ENCODE measurements at places on chromosomes 1 and 21. TPM values are rescaled to one million over a fixed set of nuclear protein-coding genes. Genes with fewer than 3 reads are reported as not detected.

DNA sequence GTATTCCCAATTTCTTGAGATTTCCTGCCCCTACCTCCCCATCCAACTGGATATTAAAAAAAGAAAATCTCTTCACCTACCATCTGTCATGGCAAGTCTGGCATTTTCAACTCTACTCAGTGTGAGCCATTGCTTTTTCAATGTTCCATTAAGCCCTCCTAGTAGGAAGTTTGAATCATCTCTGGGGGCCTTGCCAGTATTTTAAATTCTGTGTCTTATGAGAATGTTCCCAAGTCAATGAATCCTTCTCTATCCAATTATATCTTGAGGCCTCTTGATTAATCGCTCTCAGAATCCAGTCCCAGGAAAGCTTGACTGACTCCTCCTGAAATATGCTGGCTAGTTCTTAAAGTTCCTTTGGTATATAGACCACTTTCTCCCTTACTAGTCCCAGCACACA is 91.5 kb downstream of the NGF start:
- DNase-seq, result no peak

DNA sequence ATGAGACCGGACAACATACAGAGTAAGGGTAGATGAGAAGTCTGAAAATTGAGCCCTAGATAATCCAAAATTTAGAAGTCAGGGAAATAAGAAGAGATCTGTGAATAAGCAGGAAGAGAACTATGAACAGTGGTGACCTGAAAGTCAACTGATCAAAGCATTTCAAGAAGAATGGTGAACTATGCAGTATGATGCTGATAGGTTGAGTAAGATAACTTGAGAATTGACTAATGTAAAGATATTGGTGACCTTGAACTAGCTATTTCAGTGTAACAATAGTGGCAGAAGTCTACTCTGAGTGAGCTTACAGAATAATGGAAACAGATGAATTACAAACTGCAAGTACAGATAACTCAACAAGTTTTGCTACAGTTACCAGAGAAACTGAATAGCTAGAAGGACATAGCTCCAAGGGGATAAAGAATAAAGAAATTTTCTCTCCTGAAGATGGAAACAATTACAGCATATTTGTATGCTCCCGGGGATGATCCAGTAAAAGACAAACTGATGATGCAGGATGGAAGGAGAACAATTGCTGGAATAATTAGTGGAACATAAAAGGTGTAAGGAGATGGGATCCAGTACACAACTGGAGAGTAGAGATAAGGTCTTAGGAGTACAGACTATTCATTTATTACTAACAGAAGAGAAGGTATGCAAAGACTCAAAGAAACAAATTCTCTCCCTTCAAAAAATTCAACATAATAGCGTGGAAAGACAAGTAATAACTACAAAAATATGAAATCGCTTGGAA is 10.9 kb downstream of the NRDC start:
- no peak for DNase-seq

FMO2 gene
- polyA plus RNA-seq, result 5.5 TPM

DNA sequence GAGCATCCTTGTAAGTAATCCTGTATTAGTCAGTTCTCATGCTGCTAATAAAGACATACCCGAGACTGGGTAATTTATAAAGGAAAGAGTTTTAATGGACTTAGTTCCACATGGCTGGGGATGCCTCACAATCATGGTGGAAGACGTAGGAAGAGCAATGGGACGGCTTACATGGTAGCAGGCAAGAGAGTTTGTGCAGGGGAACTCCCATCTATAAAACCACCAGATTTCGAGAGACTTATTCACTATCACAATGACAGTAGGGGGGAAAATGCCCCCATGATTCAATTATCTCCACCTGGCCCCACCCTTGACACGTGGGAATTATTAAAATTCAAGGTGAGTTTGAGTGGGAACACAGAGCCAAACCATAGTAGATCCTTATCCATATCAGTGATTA is 124.7 kb downstream of the HIVEP3 start:
- no peak for DNase-seq

GRCh38 chr1:155126556-155127104 is 1.0 kb upstream of the EFNA1 start:
- no peak for DNase-seq

SWT1 gene
- 6.8 TPM for polyA plus RNA-seq

DNA sequence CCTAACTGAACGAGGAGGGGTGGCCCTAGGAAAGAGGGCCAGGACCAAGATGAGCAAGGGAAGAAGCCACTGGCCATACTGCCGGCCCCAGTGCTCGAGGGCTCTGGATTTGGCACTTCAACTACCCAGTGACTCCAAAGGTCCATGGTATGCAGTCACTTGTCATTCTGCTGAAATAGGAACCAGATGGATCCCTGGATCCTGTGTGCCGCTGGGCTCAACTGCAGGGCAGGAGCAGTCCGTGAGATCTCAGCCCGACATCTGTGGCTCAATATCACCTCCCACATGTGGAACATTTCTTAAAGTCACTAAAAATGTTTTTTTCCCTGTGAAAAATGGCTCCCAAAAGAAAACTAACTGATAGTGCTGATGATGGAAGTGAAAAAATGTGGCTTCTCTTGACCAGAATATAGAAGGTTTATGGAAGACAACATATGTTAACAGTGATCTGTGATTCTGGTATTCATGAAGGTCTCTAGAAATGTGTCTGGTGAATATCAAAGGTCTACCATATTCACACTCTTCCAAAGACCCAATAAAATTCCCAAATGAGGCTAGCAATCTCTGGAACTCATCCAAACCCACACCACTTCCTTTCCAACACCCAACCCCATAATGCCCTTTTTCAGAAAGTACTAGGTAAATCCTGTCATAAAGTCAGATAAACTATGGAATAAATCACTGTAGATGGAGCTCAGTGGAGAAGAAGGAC is 24.1 kb downstream of the PAFAH2 start:
- DNase-seq, result no peak

DNA sequence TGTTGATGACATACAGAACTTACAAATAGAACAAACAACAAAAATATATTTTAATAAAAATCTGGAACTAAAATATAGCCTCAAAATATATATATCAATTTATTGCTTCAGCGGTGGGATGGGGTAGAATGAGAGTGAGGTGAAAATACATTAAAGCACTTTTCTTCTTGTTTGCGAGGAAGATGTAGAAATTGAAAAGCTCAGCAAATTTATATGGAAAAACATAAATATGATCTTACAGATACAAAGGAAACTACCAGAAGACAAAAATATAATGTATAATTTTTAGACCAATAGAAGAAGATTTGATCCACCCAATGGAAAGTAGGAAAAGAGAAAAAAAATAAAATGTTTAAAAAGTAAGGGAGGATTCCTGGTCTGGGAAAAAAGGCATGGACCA is 372.2 kb downstream of the DISC1 start:
- no peak for DNase-seq

DNA sequence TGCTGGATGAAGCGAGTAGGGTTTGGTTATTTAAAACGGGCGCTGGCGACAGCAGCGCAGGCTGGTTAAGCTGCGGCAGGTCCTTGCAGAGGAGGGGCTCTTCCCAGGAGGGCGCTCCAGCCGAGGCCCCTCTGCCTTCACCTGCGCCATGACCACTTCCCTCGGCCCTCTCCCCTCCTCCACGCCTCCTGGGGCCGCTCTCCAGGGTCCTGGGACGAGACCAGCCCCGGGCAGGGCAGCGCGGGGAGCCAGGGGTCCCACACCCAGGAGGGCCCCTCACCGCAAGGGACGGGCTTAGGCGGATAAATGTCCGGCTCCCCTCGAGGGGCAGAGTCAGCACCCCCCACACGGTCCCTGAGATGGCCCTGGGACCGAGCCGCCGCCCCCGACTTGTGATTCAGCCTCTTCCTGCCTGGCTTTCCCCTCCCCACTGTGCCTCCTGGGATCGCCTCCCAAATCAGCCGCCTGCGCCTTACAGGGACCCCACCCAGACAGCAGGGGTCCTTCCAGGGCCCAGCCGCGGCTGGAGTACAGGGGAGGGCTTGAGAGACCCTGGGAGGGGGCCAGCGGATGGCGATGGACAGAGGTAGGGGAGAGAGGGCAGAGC is 380.7 kb downstream of the MATN1 start:
- no peak for DNase-seq

- no peak for DNase-seq
Observed at GRCh38 chr21:28644762-28645161, 347.9 kb downstream of the LTN1 start.

DNA sequence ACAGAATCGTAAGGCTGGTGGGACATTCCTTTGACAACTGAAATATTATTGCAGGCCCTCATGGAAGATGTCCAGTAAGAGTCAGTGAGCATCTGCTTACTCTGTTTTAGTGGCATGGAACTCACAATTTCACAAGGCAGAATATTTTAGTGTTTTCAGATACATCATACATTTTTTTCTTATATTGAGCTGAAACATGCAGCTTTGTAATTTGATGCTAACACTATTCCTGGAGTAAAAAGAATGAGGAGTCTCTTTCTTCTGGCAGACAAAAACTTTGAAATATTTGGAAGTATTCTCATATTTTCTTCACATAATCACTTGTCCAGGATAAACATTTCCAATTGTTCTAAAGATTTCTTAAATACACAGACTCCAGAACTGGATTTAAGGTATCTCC is 17.7 kb downstream of the CLDN17 start:
- no peak for DNase-seq

FCN3 gene
- 10.7 TPM for polyA plus RNA-seq

DHDDS gene
- 18.4 TPM for polyA plus RNA-seq

DNA sequence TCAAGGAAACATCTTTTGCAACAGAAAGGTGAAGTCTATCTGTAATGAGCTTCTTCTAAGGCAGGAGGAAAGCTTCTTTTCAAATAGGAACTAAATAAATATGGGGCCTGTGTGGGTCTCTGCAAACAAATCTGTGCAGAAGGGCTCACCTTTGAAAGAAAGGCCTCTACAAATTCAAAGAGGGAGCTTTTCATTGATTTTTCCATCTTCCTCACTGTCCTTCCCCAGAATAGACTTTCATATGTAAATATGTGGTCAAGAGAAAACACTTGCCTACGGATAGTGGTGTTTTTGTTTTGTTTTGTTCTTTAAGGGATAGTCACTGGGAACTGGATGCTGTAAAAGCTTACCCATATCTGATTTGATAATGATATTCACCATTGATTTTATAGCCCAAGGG is 223.4 kb downstream of the DSCAM start:
- DNase-seq, result no peak

LEPR gene
- polyA plus RNA-seq, result 4.8 TPM

DNA sequence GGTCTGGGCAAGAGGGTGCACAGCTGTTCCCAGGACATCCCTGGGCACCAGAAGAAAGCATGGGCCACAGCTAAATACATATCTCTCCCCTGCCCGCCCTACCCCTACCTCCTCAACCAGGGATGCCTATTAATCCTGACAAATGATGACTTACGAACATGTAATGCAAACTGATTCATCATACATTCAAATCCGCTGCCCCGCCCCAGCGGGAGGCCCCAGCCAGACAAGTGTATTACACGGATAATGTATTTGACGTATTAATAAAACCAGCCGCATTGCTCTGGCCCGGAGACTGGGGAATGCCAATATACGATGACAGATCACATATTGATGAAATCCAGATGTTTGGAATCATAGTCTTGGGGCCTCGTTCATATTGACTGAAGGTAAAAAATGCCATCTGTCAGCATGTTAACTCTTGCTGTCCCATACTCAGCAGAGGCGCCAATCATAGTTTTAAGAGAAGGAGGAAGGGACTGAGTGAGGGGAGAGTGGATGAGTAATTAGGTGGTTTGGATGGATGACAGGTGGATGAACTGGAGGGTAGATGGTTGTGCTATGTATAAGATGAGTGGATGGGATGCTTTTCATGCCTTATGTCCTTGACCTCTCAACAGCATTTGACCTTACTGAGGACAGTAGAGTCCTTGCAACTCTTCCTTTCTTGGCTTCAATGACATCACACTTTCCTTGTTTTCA is 68.2 kb downstream of the TMEM53 start:
- no peak for DNase-seq

DNA sequence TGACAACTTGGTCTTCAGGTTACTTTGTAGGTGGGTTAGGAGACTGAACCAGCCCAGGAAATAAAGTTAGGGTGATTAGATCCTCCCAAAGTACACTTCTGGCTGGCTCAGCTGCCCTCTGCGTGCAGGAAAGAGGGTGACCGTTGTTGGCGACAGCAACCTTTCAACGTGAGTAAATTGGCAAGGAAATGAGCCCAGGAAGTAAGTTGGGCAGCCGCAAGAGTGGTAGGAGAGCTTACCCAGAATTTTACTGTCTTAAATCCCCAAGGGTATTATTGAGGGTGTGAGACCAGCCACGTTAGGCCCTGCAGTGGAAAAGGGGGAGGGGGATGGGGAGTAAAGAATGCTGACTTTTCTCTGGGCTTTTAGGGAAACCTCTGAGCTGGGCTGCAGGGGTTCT is 1.6 kb downstream of the TENT5C start:
- DNase-seq, result no peak

DNA sequence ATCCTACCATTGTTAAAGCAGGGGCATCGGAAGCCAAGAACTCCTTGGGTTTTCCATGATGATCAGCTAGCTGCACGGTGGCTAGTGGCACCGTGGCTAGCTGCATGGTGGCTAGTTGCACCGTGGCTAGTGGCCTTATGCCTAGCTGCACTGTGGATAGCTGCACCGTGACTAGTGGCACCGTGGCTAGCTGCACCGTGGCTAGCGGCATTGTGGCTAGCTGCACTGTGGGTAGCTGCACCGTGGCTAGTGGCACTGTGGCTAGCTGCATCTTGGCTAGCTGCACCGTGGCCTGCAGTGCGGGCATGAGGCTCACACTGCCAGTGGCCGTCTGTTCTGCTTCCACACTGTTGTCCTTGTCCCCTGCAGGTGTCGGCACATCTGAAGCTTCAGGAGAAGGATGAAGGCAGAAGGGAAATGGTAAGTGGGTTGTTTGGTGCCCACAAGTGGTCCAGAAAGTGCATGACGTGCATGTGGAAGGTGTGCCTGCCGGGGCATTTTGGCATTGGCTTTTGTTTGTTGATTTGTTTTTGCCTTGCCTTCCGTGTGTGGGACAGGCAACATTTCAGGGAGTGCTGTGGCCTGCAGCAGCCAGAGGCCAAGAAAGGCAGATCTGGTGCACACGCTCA is 38.6 kb downstream of the TFF3 start:
- DNase-seq, result no peak

- DNase-seq, result no peak
Observed at GRCh38 chr1:65064981-65065380, 83.0 kb upstream of the AK4 start.

- DNase-seq, result peak; percentile 71
Observed at GRCh38 chr1:157496121-157496526, 56.2 kb downstream of the FCRL5 start.

C1orf226 gene
- 1.1 TPM for polyA plus RNA-seq

KCNJ9 gene
- polyA plus RNA-seq, result 0.09 TPM

- DNase-seq, result no peak
Observed at GRCh38 chr21:33101300-33101911, 31.5 kb downstream of the OLIG1 start.

CLEC20A gene
- 0.39 TPM for polyA plus RNA-seq
